ENCODE measurements at places on chromosomes 5 and 9.

GRCh38 chr5:62695274-62695673 is 116.7 kb downstream of the LRRC70 start:
- no peak for DNase-seq

DNA sequence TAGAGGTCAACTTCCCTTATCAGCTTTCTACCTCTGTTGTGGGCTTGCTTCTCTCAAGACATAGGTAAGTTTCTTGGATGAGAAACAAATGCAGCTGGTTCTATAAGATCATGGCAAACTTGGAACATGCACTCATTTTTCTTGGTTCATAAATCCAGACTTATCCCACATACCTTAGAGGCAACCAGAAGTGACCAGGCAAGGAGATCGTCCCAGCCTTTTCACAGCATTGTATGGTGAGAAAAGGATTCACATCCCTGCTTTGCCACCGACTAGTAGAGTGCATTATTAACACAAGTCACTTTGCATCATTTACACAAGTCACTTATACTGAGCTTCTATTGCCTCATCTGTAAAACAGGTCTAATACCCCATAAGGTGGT is 35.4 kb downstream of the LHFPL2 start:
- no peak for DNase-seq

GRCh38 chr5:170135796-170136490 is 30.2 kb downstream of the FOXI1 start:
- DNase-seq: no peak

DNA sequence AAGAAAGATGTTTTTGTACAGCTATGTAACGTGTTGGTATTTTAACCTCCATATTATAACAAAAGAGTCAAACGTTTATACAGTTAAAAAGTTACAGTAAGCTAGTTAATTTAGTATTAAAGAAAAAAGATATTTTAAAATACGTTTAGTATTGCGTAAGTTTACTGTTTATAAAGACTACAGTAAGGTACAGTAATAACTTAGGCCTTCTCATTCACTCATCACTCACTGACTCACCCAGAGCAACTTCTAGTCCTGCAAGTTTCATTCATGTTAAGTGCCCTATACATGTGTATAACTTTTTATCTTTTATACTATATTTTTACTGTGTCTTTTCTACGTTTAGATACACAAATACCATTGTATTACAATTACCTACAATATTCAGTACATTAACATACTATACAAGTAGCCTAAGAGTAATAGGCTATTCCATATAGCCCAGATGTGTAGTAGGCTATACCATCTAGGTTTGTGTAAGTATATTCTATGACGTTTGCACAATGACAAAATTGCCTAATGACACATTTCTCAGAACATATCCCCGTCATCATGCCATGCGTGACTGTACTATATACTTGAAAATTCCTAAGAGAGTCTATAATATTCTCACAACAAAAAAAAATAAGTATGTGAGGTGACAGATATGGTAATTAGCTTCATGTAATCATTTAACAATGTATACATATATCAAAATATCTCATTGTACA is 33.8 kb downstream of the ERP44 start:
- no peak for DNase-seq

GRCh38 chr9:76203373-76203772 is 190.9 kb downstream of the RFK start:
- DNase-seq: no peak

DNA sequence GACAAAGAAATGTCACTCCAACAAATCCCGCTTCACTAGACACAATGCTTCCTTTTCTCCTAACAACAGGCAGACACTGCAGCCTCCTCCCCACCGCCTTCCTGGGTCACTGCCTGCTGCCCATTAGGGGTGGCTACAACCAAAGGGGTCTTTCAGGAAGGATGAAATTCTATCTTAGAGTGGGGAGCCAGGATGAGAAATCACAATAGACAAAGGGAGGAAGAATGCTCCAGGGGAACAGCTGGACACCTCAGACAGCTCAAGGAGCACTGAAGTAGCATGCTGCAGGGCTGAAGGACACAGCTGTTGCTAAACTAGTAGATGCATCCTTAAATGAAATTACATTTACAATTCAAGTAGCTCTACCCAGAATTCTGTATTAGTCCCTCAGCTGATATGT is 54.2 kb downstream of the PRELID2 start:
- DNase-seq: no peak

DNA sequence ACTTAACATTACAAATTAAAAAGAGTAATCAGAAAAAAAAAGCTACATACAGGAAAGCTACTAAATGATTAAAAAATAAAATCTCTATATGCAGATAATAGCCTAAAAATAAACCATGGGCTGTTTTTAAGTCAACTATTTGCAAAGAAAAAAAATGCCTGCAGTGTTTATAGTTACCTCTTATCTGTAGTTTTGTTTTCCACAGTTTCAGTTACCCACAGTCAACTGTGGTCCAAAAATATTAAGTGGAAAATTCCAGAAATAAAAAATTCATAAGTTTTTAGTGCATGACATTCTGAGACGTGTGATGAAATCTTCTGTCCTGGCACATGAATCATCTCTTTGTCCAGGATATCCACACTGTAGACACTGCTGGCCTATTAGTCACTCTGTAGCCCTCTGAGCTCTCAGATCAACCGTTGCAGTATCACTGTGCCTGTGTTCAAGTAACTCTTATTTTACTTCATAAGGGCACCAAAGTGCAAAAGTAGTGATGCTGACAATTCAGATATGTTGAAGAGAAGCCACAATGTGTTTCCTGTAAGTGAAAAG is 59.2 kb downstream of the PRELID2 start:
- peak; percentile 16 for DNase-seq

- no peak for DNase-seq
Observed at GRCh38 chr5:158701406-158702177, 398.1 kb downstream of the EBF1 start.

DNA sequence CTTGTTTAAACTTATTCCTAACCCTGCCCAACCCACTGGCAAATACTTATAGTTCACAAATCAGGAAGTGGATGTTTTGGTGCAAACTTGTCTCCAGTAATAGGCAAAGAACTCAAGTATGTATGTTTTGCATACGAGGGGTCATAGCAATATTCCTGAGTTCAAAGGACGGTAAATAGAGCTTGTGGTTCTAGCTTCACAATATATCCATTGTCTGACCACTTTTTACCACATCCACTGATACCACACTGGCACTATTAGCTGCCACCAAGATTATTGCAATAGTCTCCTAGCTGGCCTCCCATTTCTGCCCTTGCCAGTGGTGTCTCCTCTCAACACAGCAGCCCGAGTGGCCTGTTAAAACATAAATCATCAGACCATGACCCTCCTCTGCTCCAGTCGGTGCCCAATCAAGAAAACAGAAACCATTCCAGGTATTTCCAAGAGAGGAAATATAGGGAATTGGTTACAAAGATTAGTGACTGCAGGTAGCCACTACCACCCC is 17.0 kb downstream of the GRXCR2 start:
- DNase-seq: no peak

DNA sequence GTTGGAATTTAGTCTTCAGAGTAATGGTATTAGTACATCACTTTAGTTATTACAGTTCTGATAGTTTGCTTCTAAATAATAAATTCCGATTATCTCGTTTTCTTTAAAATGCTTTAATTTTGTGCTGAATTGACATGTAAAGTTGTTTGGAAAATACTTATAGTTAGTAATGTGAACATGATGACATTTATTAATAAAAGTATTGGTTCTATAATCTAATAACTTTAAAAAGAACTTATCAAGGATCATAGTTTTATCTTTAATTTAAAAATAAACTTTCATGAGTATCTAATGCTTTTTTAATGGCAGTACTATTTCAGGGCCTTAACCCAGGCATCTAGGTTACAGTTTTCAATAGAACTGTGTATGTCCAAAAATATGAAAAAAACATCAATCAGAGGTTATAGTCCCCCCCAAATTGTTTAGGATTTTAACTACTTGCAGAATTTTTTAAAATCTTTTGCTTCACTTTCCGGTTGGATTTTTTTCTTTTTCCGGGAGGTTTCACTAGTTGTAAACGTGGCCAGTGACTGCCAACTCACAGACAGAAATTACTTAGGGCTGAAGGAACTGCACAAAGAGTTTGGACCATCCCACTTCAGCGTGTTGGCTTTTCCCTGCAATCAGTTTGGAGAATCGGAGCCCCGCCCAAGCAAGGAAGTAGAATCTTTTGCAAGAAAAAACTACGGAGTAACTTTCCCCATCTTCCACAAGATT is 680 bp downstream of the GPX8 start:
- no peak for DNase-seq

DNA sequence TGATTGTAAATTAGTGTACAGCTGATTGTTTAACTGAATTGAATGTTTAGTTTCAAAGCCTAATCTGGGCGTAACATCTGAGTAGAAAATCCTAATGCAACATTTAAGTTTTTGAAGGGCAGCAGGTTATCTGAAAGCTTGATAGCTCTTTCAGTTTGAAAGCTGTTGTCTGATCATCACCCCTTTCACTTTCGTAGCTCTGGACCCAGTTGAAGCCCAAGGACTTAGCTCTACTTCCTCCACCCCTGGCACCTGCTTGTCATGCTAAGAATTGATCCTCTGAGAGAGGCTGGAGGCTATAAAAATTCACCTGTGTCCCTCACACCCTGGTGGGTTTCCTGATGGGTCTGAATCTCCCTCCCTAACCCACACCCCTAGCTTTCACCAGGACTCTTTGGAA is 86.0 kb downstream of the ZFAND5 start:
- DNase-seq: no peak

DNA sequence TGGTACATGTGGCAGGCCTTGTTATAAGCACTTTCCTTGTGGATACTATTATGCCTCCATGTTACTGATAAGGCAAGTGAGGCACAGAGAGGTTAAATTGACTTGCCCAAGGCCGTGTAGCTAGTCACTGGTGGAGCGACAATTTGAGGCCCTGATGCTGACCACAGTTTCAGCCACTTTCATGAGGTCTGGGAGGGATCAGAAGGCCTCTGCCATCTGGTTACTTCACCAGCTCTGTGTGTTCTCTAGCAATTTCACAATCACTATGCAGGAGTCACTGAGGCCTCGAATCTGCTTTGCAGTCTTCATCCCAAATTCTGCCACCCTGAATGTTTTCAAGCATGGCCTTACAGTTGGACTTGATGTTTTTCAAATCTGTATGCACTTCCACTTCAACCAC is 9.1 kb downstream of the LRRC70 start:
- no peak for DNase-seq

- peak; percentile 38 for DNase-seq
Observed at GRCh38 chr5:83306572-83307241, 164.8 kb upstream of the VCAN start.

DNA sequence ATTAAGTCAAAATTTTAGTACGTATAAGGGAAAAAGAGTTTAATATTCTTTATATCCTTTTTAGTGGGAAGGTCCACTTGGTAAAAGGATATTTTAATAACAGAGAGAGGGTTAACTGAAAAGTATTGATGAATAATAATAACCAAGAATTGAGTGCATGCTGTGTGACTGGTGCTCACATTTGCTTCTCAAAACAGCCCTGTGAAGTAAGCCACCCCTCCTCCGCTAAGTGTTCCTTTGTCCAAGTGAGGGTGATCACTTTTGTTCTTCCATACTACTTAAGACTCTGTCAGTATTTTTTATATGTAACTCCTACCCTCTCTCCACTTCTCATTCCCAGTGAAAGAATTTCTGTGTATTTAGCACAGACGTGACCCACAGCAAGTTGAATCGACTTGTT is 51.5 kb downstream of the SLC44A1 start:
- DNase-seq: peak; percentile 51
